ENCODE measurements at places on chromosomes 5 and 9. TPM values are rescaled to one million over a fixed set of nuclear protein-coding genes. Genes with fewer than 3 reads are reported as not detected.

DNA sequence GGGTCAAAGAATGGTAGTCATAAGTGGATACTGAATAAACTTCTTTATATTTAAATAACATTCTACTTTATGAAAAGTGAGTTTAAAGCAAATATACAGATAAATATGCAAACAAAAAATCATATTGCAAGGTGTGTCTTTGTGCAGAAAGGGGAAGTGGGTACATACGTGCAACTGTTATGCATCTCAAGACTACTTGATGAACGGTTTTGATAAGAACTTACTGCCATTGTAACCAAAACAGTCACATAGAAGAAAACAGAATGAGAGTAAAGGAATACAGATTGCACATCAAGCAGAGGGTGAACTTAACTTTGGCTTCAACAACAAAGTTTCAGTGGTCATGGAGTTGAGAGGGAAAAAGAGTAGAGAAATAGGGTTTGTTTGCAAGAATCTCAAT is 9.9 kb downstream of the CAMK4 start:
- DNase-seq, result no peak

DNA sequence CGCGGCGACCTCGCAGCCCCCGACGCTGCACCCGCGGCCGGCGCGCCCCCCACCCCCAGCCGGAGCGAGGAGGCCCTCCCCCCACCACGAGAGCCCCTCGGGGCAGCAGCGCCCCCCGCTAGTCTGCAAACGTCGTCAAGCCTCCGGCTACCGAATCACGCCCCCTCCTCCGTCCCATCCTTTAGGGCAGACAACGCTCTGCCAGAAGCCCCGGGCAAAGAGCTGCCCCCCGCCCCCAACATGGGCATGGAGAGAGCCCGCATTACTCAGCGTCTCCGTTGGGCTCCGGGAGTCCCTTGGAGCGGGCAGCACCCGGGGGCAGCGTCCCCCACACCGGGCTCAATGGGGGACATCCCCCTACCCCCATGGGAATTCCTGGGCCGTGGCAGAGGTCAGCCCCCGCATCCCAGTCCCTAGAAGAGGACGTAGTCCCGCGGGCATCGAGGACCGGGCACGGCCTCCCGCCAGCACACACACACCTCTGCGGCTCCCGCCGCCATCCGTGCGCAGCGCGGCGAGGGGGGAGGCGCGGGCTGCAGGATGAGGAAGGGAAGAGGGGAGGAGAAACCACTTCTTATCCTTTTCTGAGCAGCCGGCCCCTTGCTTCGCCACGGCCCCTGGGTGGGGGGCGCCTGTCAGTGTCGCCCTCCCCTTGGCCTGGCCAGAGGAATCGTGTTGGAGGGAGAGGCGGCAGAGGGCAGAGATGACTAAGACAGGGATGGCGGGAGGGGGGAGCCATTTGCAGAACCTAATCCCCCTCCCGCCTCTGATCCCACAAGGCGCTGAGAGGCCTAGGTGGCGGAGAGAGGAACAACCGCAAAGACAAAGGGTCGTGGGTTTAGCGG is 750 bp downstream of the DNM1 start:
- no peak for DNase-seq

DNA sequence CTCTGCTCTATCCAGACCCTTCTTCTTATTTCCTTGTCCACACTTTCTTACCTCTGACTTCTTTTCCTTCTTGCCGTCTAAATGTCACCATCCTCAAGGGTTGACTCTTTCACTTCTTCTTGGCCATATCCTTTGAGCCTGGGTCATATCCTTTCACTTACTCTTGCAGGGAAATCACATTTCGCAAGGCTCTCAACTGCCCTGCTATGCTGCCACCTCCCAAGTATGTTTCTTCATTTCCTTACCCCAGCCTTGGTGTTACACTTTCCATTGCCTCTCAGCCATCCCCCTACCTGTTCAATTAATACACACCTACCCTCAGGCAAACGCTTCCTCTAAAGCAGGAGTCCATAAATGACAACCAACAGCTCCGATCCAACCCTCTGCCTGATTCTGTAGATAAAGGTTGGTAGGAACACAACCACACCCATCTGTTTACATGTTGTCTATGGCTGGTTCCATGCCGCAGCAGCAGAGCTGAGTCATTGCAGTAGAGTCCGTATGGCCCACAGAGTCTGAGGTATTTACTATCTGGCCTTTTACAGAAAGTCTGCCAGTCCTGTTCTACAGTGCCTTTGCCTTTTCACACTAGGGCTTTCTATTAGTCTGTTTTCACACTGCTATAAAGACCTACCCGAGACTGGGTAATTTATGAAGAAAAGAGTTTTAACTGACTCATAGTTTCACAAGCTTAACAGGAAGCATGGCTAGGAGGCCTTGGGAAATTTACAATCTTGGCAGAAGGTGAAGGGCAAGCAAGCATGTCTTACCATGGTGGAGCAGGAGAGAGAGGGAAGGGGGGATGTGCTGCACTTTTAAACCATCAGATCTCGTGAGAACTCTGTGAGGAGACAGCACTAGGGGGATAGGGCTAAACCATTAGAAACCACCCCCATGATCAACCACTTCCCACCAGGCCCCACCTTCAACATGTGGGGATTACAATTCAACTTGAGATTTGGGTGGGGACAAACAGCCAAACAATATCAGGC is 97.9 kb downstream of the SV2C start:
- no peak for DNase-seq

DNA sequence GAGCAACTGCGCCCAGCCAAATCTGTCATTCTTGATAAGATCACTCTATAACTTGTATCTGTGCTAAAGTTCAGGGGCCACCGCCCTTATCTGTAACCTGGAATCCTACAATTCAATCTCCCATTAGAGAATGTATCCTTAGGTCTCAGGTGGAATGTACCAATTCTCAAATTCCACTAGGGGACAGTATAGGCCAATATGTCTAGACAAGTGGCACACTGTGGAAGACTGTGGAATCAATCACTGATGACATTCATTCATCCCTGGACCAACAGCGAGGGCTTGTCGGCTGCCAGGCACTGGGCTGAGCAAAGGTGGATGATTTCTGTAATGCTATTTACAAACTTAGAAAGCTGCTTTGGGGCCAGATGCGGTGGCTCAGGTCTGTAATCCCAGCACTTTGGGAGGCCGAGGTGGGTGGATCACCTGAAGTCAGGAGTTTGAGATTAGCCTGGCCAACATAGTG is 28.7 kb upstream of the MEGF9 start:
- DNase-seq, result peak; percentile 18

- DNase-seq, result no peak
Observed at GRCh38 chr9:74173284-74173683, 323.9 kb upstream of the RORB start.

Gene NOXA1
- 1.2 TPM for total RNA-seq

Gene MTRR
- 37.7 TPM for total RNA-seq

Gene FOXD4
- total RNA-seq, result 0.19 TPM

Gene CDC25C
- 0.16 TPM for total RNA-seq

All from myocyte (in vitro differentiated cells).